ENCODE measurements at places on chromosomes 16 and 17. TPM values are rescaled to one million over a fixed set of nuclear protein-coding genes. Genes with fewer than 3 reads are reported as not detected.

DNA sequence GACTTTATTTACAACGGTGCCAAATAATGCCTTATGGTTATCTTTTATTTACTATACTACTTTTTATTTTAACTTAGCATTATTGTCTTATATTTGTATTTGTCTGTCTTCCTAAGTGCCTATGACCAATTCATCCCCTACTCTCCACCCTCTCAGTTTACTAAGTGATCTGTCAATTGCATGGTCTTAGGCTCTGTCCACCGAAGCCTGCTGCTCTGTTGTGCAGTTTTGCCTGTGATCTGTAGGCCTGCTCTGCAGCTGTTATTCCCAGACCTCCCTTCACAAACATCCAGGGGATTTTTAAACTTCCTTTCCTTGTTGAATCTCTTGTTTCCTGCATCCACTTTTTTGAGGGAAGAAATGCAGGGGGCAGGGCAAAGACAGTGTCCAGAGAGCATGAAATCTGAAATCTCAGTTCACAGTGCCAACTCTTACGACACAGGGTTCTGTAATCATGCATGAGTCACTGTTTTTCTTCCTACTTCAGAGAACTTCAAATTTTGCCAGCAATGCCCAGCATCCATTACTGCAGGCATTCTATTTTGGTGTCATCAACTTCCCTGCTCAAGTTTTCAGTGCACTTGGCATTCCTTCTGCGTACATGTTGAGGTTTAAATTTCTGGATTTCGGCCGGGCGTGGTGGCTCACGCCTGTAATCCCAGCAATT is 11.4 kb downstream of the SLFN5 start:
- H3K27ac ChIP-seq = no peak overlapping the region
- H3K4me3 ChIP-seq = no peak overlapping the region
- no peaks in the 10 kb centered on the region for H3K4me1 ChIP-seq
- no peaks in the 10 kb centered on the region for H3K27me3 ChIP-seq
- DNase-seq = no peak
- H3K36me3 ChIP-seq = no peaks in the 10 kb centered on the region

GRCh38 chr17:74923538-74924249 is 379 bp upstream of the OTOP2 start:
- peaks cover 2% of the 10 kb centered on the region for H3K4me1 ChIP-seq
- peak; percentile 84 for DNase-seq
- peaks cover 5% of the 10 kb centered on the region for H3K36me3 ChIP-seq
- peaks cover 24% of the 10 kb centered on the region for H3K27me3 ChIP-seq

GRCh38 chr16:68296291-68296690 is 14.5 kb downstream of the SLC7A6OS start:
- H3K27me3 ChIP-seq = peaks cover 8% of the 10 kb centered on the region
- H3K4me3 ChIP-seq = no peak overlapping the region
- H3K4me1 ChIP-seq = no peaks in the 10 kb centered on the region
- DNase-seq = no peak
- H3K36me3 ChIP-seq = peaks cover 6% of the 10 kb centered on the region
- H3K27ac ChIP-seq = no peak overlapping the region

Gene ZNF750
- 1.4 TPM for total RNA-seq

- H3K4me3 ChIP-seq = no peak overlapping the region
- no peak overlapping the region for H3K27ac ChIP-seq
- no peak for DNase-seq
- H3K36me3 ChIP-seq = no peaks in the 10 kb centered on the region
- H3K4me1 ChIP-seq = no peaks in the 10 kb centered on the region
- peaks cover 2% of the 10 kb centered on the region for H3K27me3 ChIP-seq
Observed at GRCh38 chr17:15348021-15348420, 6.6 kb upstream of the TEKT3 start.

DNA sequence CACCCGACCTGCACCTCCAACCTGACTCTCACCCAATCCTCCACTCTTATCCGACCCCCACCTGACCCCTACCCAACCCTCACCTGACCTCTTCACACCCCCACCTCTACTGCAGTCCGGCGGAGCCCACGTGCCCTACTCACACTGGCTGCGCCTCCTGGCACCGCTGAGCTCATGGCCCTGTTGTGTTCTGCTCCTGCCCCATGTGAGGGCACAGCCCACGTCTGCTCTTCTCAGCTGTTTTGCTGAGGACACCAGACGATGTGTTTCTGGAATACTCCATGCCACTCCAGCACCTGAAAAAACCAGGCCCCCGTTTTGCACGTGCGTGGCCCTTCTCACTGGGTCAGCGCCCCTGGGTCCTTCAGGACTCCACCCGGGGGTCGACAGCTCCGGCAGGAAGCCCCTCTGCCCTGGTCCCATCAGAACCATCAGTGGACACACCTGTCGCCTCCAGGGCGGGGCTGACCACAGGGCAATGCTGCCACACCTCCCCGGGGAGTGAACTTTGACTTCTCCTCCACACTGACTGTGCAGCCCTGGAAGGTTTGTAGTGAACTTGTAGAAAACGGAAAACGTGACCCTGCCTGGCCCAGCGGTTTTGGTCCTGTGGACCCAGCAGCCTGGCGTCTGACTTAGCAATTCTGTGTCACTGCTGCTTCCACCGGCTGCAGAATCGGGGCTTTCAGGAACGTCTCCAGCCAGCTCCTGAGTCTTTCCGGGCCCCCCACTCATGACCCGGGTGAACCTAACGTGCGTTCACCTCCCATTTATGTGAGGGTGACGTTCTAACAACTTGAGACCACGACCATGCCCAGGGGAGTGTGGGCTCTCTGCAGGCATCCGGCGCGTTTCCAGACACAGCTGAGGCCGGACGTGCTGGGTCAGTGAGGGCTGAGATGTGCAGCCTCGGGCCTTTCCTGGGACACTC is 5.7 kb upstream of the RAB40B start:
- peaks cover 3% of the 10 kb centered on the region for H3K27me3 ChIP-seq
- no peak for DNase-seq
- H3K27ac ChIP-seq = no peak overlapping the region
- H3K4me3 ChIP-seq = no peak overlapping the region
- no peaks in the 10 kb centered on the region for H3K4me1 ChIP-seq

DNA sequence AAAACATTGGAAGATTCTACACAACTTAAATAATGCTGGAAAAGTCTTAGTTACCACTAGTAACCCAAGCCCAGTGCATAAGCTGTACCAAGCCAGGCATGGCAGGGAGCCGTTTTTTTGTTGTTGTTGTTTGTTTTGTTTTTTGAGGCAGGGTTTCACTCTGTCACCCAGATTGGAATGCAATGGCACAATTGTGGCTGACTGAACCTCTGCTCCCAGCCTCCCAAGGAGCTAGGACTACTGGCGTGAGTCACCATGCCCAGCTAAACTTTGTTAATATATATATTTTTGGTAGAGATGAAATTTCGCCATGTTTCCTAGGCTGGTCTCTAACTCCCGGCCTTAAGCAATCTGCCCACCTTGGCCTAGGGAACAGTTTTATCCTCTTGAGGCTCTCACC is 564 bp upstream of the TMIGD1 start:
- H3K27me3 ChIP-seq = no peaks in the 10 kb centered on the region
- H3K4me3 ChIP-seq = no peak overlapping the region
- no peaks in the 10 kb centered on the region for H3K36me3 ChIP-seq
- no peak overlapping the region for H3K27ac ChIP-seq
- no peak for DNase-seq

DNA sequence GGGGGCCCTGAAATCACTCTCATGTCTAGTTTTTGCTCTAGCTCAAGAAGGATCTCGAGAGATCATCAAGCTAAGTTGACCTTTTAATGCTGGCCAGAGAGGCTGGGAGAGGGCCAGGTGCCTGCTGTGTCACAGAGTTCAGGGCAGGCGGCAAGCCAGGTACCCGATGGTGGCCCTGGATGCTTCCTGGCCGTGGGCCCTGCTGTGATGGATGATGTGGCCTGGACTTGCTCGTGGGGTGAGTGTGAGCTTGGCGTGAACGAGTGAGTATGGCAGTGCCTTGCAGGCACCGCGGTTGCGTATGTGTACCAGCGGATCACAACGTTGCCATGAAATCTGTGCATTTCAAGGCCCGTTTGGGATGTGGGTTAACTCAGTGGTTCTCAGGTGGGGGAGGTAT is 7.4 kb downstream of the IRF8 start:
- H3K4me1 ChIP-seq = peaks cover 23% of the 10 kb centered on the region
- H3K4me3 ChIP-seq = no peak overlapping the region
- no peak for DNase-seq
- peaks cover 9% of the 10 kb centered on the region for H3K27me3 ChIP-seq
- peaks cover 19% of the 10 kb centered on the region for H3K36me3 ChIP-seq

GRCh38 chr16:87548046-87548445 is 54.3 kb upstream of the JPH3 start:
- no peak for DNase-seq
- no peak overlapping the region for H3K27ac ChIP-seq
- H3K4me1 ChIP-seq = no peaks in the 10 kb centered on the region
- no peak overlapping the region for H3K4me3 ChIP-seq

Gene PRSS8
- not detected for total RNA-seq
